ENCODE measurements at places on chromosomes 11 and 22. TPM values are rescaled to one million over a fixed set of nuclear protein-coding genes. Genes with fewer than 3 reads are reported as not detected.
A peak's percentile ranks its signal among the peaks of the same experiment; 100 is the strongest.

DNA sequence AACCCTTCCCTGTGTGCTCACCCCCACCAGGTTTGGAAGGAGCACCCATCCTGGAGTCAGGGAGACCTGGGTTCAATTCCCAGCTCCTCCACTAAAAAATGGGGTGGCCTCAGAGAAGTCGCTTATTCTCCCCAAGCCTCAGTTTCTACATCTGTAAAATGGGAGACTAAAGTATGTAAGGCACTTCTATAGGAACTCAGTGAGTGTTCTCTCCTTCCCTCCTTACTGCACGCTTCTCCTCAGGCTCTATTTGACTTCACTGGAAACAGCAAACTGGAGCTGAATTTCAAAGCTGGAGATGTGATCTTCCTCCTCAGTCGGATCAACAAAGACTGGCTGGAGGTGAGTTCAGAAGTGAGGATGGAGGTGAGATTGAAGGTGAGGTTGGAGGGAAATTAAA is 11.3 kb downstream of the NCF4 start:
- no peak for DNase-seq

GRCh38 chr11:27926981-27927481 is 180.9 kb downstream of the KIF18A start:
- no peak for DNase-seq

DNA sequence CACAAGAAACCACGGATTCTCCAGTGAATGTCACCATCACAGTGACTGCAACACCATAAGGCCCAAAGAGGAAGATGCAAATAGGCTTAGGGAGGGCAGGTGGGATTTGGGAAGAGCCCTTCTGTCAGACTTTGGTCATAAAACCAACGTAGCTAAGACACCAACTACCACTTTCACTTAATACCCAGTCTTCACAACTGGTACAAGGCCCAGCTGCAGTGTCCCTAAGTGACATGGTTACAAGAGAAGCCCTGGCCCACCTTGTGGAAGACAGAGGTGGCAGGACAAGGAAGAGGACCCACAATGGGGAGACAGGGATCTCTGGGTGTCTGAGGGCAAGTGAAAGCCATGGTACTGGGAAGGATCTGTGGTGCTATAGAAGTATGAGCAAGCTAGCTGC is 10.0 kb downstream of the VSIG10L2 start:
- no peak for DNase-seq

- DNase-seq: no peak
Measured at GRCh38 chr11:33461369-33462125, 204.4 kb downstream of the HIPK3 start.

DNA sequence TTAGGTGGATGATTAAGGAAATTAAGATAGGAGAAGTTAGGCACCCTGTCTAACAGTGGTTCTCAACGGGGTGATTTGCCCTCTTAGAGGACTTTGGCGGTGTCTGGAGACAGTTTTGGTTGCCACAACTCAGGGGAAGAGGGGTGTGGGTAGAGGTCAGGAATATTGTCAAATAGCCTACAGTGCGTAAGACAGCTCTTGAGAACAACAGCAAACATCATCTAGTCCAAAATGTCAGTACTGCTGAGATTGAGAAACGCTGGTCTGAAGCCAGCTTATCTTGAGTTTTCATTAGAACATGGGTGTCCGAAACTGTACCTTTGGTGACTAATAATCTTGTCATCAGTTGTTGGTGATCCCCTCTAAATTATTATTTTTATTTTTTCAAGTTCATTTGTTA is 38.4 kb downstream of the CECR2 start:
- DNase-seq: no peak

DNA sequence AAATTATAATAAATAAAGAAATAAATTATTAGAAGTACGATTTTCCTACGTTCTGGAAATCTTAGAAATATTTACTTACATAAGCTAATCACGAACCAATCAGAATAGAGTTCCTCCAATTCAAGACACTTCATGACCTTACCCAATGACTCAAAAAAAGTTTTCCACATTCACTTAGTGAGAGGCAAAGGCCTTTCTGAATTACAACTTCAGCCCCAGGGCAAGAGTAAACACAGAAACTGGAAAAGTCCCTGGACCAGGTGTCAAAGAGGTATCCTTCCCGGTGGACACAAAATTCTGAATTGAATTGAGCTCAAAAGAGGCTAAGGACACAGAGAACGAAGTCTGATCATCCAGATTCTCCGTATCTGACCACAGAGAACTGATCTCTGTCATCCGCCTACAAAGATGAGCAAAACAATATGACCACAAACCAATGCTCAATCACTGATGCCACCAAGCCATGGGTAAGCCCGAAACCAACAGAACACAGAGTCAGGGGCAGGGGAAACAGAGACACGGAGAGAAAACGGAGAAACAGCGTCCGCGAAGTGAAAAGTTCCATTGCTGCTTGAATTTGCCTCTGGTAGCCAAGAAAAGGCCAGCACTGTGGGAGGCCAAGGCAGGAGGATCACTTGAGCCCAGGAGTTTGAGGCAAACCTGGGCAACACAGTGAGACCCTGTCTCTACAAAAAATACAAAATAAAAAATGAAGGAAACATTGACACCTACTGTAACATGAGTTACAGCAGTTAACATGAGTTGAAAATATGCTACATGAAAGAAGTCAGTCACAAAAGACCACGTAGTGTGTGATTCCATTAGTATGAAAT is 6.8 kb downstream of the BID start:
- no peak for DNase-seq

DNA sequence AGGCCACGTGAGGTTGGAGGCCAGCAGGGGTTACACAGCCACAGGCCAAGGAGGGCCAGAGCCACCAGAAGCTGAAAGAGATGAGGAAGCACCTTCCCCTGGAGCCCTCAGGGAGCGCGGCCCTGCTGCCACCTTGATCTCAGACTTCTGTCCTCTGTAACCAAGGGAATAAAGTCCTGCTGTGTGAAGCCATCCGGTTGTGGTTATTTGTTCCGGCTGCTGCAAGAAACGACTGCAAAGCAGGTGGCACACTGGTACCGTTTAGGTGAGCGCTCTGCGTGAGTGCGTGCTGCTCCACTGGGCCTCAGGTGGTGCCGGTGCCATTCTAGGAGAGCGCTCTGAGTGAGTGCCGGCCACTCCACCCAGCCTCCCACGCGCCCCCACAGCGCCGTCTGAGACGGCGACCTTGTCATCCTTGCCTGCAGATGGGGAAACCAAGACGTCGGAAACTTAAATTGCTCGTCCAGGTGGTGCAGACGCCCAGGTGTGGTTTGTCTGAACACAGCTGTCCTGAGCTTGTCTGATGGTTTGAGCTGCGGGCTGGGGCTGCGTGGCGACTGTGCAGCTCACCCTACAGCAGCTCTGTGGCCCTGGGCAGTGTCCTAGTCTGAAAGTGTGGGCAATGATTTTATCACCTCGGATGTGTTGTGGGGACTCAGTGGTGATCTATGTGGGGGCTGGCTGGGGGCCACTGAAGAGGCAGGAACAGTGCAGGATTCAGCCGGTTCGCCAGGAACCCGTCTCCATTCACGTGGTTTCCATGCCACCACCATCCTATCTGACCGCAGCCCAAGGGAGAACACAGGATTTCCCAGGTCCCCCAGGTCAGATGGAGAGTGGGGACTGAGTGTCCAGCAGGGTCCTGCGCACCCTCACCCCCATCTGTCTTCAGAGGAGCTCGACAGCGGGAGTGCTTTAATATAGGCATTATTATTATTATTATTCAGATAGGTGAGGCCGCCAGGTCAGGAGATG is 4.6 kb upstream of the MRGPRG start:
- DNase-seq: no peak

GRCh38 chr11:13043912-13044628 is 35.0 kb downstream of the RASSF10 start:
- DNase-seq: no peak

DNA sequence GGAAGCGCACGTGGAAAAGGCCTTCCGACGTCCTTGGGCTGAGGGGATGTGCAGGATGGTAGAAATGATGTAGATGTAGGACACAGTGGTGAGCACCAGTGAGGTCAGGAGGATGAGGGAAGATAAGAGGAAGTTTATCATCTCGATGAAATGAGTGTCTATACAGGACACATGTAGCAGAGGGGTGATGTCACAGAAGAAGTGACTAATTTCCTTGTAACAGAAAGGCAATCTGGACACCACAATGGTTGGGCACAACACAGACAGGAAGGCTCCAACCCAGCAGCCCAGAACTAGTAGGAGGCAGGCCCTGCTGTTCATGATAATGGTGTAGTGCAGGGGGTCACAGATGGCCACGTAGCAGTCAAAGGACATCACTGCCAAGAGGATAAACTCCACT is 35.0 kb upstream of the OR6M1 start:
- no peak for DNase-seq

GRCh38 chr11:94814272-94814976 is 46.3 kb downstream of the AMOTL1 start:
- DNase-seq: no peak

GRCh38 chr11:95067039-95067840 is 521 bp downstream of the SRSF8 start:
- peak; percentile 85 for DNase-seq

DNA sequence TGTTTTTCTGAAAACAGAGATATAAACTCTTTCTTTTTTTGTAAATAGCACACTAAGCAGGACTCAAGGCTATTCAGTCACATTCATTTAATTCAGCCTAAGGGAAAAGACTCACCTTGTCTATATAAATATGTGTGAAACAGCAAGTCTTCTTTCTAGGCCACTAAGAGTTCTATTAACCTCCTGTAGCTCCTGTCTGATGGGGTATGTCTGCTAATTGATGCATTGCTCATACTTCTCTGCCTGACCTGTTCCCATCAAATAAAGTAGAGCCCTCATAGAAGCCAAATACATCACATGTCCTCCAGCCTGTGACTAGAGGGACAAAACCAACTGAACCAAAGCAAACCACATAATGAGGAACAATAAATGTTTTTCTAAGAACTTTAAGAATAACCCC is 68.2 kb downstream of the MSANTD4 start:
- DNase-seq: no peak

DNA sequence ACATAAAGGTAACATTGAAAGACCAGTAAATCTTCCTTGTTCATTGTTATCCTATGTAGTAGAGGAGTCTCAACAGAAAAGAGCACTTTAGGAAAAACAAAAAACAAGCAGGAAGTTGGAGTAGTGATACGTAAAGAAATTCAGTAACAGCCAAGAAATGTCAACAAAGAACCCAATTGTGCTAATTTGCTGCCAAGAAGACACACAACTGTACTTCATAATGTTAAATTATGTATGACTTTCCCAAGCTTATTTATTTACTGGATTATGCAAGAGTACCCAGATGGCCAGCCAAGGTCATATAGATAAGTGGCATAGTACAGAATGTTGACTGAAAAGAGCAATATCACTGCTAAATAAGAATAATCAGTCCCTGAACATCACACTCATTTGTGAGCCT is 264.7 kb upstream of the CCDC179 start:
- no peak for DNase-seq

- DNase-seq: no peak
Measured at GRCh38 chr11:68690671-68691401, 6.5 kb downstream of the GAL start.

- DNase-seq: peak; percentile 34
Measured at GRCh38 chr22:38415561-38416321, 39.3 kb downstream of the KCNJ4 start.

GRCh38 chr11:67489885-67490726 is 7.3 kb downstream of the AIP start:
- no peak for DNase-seq

DNA sequence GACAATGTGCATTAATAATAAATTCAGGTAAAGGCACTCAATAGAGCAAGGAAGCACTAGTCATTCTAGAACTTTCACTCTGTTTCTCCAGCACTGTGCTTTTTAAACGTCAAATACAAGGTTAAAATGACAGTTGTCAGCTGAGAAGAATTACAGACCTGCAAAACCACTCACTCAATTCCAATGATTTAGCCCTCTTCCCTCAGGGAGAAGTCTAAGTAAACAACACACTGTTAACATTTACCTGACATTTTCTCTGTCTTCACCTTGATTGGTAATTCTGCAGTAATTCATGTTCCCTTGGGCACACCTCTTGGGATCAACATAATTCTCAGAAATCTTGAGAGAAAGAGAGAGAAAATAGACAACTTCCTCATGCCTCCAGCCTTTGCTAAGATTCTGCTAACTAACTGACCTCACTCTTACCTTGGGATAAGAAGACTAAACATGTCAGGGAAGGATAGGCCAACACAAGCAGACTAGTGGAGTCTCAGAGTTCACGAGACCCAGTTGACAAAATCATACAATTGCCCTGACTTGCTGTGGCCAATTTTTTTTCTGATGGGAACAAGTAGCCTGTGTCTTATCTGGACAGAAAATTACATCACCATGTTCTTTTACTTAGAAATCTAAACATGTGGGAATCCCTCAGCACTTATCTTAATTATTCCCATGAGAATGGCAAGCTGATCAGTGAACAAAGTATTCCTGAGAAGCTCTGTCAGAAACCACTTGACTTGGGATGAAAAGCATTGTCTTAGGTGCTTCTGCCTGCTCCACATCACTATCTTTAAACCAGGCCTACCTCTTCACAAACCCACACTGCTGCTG is 516.8 kb upstream of the FAT3 start:
- no peak for DNase-seq

GRCh38 chr22:47355776-47356510 is 593.5 kb downstream of the TBC1D22A start:
- no peak for DNase-seq

DNA sequence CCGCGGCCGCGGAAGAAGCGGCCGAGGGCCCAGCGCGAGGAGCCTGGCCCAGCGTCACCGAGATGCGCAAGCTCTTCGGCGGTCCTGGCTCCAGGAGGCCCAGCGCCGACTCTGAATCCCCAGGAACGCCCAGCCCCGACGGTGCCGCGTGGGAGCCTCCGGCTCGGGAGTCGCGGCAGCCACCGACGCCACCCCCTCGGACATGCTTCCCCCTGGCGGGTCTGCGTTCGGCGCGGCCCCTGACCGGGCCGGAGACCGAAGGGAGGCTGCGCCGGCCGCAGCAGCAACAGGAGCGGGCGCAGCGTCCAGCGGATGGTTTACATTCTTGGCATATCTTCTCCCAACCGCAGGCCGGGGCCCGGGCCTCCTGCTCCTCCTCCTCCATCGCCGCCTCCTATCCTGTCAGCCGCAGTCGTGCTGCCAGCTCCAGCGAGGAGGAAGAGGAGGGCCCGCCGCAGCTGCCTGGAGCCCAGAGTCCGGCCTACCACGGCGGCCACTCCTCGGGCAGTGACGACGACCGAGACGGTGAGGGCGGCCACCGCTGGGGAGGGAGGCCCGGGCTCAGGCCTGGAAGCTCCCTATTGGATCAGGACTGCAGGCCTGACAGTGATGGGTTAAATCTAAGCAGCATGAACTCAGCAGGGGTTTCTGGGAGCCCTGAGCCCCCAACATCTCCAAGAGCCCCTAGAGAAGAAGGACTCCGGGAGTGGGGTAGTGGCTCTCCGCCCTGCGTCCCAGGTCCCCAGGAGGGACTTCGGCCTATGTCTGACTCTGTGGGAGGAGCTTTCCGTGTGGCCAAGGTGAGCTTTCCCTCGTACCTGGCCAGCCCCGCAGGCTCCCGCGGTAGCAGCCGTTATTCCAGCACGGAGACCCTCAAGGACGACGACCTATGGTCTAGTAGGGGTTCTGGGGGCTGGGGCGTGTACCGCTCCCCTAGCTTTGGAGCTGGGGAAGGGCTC is 1.2 kb downstream of the ARHGEF17 start:
- DNase-seq: peak; percentile 95

PPFIA1 gene
- 42.6 TPM for total RNA-seq

C11orf16 gene
- not detected for total RNA-seq

OR52N4 gene
- total RNA-seq: 0.12 TPM

MCHR1 gene
- total RNA-seq: 2.1 TPM

TRAF6 gene
- 11.5 TPM for total RNA-seq

BTBD18 gene
- total RNA-seq: not detected

NPTXR gene
- total RNA-seq: 2.5 TPM

TIMP3 gene
- total RNA-seq: 6.3 TPM

MYEOV gene
- not detected for total RNA-seq

SOX6 gene
- total RNA-seq: 8.3 TPM

TIMM8B gene
- total RNA-seq: 46.9 TPM

THRSP gene
- not detected for total RNA-seq

MFRP gene
- not detected for total RNA-seq

SLC22A8 gene
- not detected for total RNA-seq
